Activated naive CD4-positive, alpha-beta T cell treated with anti-CD3 and anti-CD28 coated beads for 36 hours (primary cell): ENCODE measurements at places on chromosomes 1 and 21. TPM values are rescaled to one million over a fixed set of nuclear protein-coding genes. Genes with fewer than 3 reads are reported as not detected.

The RXFP4 gene
- not detected for total RNA-seq

The ESRRG gene
- not detected for total RNA-seq

The CYP4A22 gene
- not detected for total RNA-seq

The CSMD2 gene
- total RNA-seq, result not detected

The IL19 gene
- total RNA-seq, result not detected

The TMEM61 gene
- not detected for total RNA-seq

The RNASEL gene
- total RNA-seq, result 2.5 TPM

The ANKRD65 gene
- total RNA-seq, result not detected

The CLCNKB gene
- total RNA-seq, result not detected

The KRTAP8-1 gene
- total RNA-seq, result not detected

The DNAJC6 gene
- 2.6 TPM for total RNA-seq

The WNT9A gene
- total RNA-seq, result not detected

The LYST gene
- 19.0 TPM for total RNA-seq

The OVAAL gene
- not detected for total RNA-seq

The TMEM125 gene
- total RNA-seq, result 0.21 TPM

The RHBDL2 gene
- total RNA-seq, result not detected

The KHDRBS1 gene
- total RNA-seq, result 198 TPM

The SGIP1 gene
- total RNA-seq, result not detected
